Kidney tubule cell (primary cell): ENCODE measurements at places on chromosomes 12 and 14.

DNA sequence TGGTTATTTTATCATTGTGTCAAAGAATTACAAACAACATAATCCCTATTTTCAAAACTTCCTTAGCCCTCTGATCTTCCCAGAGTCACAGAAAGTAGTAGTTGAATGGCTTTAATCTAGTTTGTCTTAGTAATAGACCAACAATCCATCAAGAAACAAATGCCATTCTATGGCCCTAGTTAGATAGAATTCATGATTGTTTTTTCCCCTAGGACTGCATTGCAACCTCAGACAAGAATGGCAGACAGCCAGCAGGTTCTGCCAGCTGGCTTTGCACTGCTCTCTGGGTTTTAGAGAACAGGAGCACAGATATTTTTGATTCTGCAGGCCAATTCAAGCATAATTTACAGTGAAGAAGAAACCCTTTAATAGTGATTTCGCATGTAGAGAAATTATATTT is 33.8 kb downstream of the SYT1 start:
- DNase-seq, result no peak

- no peak for DNase-seq
These were observed 17.5 kb upstream of the PPP1CC start for GRCh38 chr12:110760204-110760609.

GRCh38 chr12:70639535-70639934 is 2.3 kb upstream of the PTPRB start:
- DNase-seq, result no peak

DNA sequence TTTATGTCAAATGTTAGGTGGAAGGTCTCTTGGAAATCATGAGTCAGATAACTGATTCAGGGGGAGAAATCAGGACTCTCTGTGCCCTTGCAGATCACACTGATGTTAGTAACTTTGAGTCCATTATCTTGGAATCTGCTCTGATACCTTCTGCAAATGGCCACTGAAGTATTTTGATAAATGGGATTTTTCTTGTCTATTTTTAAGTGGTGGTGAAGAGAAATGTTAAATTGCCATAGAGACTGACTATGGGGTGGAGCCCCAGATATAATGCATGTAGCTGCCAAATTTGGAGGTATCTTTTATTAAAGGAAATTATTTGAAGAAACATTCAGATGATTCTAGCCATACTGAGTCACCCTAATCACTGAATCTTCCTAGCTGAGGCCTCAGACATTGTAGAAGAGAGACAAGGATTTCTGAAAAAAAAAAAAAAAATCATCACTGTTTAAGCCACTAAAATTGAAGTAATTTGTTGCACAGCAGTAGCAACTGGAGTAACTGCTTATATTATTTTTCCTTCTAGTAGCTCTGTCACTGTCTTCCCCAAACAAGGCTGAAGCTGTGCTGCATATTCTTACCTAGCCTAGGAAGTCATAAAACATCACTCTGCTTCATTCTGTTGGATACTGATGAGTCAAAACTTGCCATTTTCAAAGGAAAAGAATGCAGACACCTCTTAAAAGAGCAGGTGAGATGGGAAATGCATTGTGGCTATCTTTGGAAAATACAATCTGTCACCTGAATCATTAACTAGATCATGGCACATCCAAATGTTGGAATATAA is 36.0 kb upstream of the CLEC14A start:
- no peak for DNase-seq

GRCh38 chr14:65794674-65795279 is 382.2 kb downstream of the FUT8 start:
- DNase-seq, result no peak

DNA sequence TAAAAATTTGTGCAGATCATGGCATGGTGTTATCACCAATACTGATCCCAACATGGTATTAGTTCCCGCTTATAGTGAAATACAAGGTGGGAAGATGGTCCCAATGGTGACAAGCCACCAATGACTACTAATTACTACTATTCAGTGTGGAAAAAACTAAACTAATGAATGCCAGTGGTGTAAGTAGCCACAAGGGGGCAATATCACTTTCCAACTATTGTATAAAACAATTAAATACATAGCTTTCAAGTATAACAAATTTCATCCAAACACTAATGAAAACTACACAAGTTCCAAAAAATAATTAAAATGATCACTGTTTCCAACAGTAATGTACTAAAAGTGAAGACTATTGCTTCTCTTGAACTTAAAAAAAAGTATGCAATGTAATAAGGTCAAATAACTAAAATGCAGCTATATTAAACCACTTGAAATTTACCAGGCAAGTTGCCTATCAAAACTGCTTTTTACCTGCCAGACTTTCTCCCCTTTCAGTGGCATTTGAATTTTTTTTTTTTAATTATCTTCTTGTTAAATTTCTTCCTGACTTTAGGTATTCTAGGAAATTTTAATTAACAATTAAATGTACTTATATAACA is 58.0 kb downstream of the PAPLN start:
- peak; percentile 43 for DNase-seq

DNA sequence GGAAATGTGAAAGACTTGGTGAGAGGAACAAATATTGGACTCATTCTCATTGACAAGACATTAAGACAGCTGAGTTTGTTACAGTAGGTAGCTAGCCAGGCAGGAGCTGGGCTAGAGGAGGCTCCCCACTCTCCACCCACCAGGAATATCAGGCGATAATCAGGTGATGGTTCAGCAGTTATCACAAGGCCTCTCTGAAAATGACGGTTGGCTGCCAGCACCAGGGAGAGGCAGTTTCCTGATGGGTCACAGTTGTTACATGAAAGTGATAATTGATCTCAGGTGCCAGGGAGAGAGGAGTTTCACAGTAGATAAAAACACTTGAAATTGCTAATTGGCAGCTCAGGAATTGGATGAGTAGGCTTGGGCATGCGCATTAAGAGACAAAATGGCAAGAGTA is 116.5 kb downstream of the TMTC2 start:
- no peak for DNase-seq

DNA sequence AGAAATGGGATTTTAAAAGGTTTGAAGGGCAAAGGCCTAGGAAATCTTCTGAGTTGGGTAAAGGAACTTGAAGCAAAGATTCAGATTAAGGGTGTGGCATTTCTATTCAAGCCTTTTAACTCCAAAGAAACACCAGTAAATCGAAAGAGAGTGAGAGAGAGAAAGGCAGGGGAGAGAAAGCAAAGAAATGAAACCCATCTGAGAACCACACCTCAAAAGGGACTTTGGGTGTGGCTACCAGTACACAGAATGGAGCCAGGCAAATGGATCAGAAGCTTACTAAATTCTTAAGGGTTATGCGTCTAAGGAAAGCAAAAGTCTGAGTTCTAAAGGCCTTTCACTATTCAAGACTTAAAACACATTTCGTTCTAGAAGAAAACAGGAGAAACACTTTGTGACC is 277.4 kb downstream of the BCL11B start:
- DNase-seq, result no peak

DNA sequence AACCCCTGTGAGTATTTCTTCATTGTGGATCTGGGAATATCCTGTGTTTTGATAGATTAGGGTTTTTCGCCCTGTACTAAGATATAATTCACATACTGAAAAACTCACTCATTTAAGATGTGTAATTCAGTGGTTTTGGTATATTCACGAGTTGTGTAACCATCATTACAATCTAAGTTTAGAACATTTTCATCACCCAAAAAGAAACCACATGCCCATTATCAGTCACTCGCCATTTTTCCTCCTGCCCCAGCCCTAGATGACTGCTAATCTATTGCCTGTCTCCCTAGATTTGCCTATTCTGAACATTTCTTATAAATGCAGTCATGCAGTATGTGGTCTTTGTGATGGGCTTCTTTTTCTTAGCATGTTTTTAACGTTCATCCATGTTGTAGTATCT is 67.9 kb upstream of the ATF1 start:
- no peak for DNase-seq

- DNase-seq, result no peak
These were observed 33.4 kb downstream of the AMN start for GRCh38 chr14:102955636-102956408.

DNA sequence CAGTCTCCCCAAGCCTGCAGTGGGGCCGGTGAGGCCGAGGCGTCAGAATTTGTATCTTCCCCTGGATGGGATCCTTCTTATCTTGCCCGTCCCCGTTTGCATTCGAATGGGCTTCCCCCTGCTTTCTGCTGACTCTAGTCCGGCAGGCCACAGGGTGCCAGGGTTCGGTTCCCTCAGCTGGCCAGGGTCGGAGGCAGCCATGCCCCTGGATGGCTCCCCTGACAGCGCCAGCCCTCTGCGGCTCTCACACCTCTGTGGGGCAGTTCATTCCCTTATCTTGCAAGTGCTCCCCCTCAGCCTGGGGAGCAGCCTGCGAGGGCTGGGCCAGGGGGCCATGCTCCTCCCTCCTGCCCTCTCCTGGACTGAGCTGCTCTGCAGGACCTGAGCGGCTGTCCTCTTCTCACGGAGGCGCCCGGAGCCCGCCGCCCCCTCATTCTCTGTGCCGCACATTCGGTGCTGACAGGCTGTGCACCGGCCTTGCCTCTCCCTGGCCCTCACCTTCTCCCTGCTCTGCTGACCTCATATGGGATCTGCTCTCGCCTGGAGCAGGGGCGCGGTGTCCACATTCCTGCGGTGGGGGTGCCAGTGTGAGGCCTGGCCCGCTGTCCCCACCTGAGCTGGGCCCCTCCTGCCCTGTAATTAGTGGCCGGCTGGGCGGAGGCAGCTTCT is 32.8 kb downstream of the KIF26A start:
- DNase-seq, result peak; percentile 51

DNA sequence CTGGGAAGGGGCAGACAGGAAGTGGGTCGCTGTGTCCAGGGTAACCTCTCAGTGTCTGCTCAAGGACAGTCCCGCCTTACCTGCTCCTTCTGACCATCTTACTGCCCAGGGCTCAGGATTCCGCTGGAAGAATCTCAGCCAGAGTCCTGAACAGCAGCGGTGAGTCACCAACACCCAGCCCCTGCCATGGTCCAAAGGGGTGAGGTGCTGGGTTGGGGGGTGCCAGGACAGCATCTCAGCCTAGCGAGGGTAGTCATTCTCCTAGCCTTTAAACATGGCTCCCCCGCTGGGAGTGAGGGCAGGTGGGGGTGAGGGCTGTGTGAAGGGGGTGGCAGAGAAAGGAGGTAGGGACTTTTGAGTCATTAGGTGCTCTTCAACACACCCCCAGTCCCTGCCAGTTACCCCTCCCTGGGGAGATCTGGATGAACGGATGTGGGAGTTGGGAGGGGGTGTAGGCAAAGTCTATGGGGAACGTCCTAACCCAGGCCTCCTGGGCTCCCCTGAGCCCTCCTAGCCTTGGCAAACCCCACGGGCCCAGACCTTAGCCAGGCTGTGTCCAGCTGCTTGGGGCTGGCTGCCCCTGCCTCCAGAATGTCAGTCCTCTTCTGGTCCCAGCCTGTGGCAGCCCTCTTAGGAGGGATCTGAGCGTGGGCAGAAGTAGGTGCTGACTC is 2.5 kb downstream of the TAMALIN start:
- DNase-seq, result no peak

GRCh38 chr12:101551362-101552114 is 43.2 kb upstream of the MYBPC1 start:
- DNase-seq, result no peak

DNA sequence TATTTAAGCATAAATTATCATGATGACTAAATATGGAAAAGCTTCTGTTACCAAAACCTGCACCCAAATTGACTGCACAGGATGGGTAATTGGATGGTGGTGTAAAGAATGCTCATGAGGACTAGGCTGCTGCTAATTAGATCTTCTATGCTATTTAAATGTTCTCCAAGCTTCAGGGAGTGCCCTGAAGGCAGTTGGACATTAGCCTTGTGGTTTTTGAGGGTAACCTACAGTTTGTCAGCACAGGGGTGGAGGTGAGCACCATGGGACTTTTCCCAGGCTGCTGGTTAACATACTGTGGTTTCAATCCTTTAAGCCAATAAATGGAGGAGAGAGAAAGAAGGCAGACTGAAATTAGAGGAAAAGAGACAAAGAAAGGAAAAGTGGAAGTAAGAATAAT is 145.0 kb downstream of the WIF1 start:
- peak; percentile 45 for DNase-seq

- DNase-seq, result no peak
These were observed 72.8 kb downstream of the SPATS2 start for GRCh38 chr12:49440035-49440434.

DNA sequence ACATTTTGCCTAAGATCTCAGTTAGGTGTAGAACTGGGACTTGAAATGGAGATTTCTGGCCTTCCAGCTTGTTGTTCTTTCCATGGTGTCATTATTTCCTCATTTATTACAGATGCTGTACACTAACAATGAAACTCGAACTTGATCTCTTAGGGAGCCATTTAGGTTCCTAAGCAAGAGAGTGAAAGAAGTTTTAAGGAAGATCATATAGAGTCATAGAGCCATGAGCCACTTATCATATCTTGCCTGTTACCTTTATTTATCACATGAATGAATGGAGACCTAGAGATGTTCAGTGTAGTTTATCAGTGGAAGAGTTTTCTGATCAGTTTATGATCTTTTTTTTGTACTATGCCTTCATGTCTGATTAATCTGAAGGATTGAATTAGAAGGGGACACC is 9.9 kb downstream of the HELB start:
- DNase-seq, result no peak

DNA sequence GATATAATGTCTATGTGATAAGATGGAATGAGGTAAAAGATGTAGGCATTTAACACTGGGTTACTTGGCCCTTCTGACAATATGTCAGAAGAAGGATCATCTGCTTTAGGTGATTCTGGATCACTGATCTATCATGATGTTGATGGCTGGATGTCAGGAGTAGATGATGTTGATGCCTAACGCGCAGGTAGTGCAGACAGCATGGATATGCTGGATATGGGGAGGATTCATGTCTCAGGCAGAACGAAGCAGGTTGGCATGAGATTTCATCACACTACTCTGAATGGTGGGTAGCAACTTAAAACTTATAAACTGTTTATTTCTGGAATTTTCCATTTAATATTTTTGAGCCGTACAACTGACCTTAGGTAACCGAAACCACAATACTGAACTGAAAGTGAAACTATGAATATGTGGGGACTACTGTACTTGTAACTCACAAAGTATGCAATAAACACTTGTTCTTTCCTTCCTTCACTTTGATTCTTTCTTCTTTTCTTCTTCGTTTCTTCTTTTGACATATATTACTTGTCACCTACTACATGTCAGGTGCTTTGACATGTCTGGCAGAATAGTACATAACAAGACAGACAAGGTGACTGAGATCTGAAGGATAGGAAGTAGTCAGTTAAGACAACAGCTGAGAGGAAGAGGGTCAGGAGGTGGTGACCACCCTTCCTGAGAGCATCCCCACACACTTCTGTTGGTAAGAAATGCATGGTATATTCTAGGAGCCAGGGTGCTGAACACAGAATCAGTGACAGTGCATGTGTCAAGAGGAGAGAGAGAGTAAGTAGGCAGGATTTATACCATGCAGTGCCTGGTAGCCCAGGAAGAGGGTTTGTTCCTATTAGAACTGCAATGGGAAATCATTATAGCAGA is 238.8 kb downstream of the PPFIA2 start:
- DNase-seq, result peak; percentile 9

GRCh38 chr14:72525087-72525915 is 368.6 kb downstream of the DPF3 start:
- DNase-seq, result no peak

DNA sequence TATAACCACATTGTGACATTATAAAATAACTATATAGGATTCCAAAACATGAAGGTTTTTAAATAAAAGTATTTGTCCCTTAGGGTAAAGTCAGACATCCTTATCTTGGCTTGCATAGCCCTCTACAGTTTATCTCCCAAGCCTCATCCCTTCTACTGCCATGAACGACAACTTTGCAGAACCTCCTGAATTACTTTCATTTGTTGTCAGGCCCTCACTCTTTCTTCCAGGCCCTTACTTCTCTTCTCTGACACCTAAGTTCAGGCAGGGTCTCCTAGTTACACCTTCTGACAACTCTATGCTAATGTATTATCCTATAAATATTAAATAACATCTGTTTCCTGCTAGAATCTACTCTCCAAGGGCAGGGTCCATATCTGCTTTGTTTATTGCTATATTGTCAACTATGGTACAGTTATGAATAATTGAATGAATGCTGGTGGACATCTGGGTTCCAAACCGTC is 115.7 kb upstream of the MDM1 start:
- no peak for DNase-seq
